Activated CD8-positive, alpha-beta memory T cell treated with anti-CD3 and anti-CD28 coated beads for 4 hours (primary cell): ENCODE measurements at places on chromosomes 2 and 18.

- DNase-seq, result no peak
Observed at GRCh38 chr2:122980671-122981070, 1044.4 kb upstream of the CNTNAP5 start.

GRCh38 chr2:80591233-80591632, 286.7 kb upstream of the LRRTM1 start:
- DNase-seq, result no peak

GRCh38 chr2:40210344-40210967, 241.4 kb downstream of the SLC8A1 start:
- no peak for DNase-seq

DNA sequence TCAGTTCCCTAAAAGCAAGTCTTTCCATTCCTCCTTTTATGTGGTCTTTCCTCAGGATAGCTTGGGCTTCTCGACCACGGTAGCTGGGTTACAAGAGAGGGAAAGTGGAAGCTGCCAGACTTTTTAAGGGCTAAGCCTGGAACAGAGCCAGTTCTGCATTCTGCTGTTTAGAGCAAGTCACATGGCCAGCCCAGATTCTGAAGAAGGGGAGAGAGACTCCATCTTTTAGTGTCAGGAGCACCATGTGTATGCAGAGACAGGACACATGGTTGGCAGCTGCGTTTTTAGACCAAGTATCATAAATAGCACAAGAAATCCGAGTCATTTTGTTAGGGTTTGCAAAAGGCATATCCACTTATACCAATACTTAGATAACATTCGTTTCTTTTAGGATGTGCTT, 4.7 kb downstream of the HMSD start:
- DNase-seq, result no peak

DNA sequence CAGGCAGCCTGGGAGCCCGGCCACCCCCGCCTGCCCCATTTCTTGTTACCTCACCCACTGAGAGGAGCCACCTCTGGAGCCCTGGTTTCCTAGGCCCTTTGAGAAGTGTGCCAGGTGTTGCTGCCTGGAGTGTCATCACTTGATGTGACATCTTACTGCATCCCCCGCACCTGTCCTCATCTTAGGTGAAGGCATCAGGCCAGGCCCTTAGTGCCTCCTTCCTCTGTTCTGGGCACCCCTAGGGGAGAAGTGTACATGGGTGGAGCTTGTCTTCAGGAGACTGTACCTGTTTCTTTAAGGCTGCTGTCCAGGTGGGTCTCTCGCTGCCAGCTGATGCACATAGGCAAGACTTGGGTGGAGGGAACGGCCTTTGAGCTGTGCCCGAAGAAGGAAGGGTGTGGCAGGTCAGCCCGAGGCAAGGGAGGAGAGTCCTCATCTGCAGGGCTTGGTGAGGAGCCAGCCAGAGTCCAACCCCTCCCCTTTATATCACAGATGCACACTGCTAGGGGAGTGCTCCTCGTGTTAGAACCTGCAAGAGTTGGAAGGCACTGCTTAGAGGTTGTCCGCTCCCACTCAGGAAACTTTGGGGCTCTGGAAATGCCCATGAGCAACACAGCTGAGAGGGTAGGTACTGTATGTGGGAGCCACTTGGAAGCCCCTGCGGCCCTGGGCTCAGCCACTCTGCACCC, 45.9 kb downstream of the NCK2 start:
- DNase-seq, result no peak

DNA sequence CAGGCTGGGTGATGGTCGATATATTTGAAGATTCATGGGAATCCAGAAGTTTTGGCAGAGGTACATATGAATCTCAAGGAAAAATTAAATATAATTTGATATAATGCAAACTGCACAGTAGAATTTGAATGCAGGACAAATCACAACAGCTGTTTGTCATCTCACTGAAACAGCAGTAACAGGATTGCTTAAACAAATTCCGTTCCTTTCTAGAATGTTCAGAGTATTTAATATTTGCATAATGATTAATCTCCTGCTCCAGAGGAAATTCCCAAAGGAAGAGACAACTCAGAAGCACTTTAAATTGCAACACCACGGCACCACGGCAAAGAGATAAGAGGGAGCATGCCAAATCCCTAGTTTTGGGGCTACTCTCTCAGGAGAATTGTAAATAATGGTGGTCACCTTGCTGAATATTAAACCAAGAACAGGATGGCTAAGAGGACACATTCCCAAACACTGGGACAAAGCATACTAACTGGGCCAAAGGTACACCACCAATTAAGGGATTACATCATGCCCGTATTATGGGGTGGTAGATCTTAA, 67.8 kb upstream of the MAP4K3 start:
- DNase-seq, result no peak

DNA sequence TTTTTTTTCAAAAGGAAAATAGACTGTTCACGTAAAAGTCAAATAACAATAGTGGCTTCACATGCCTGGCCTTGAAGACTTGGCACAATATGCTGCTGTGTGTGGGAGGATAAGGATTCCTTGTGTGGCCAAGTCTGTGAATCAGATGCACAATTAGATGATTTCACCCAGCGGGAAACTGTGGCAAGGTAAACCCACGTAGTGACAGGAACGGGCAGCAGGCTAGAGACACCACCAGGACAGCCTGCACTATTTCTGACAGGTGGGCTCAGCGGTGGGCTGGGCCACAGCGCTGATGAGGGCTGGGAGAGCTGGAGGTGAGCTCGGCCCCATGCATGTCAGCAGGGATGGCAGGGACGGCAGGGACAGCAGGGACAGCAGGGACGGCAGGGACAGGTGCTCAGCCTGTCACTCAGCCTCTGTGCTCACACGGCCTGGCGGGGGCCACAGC, 21.6 kb downstream of the SNORC start:
- no peak for DNase-seq

DNA sequence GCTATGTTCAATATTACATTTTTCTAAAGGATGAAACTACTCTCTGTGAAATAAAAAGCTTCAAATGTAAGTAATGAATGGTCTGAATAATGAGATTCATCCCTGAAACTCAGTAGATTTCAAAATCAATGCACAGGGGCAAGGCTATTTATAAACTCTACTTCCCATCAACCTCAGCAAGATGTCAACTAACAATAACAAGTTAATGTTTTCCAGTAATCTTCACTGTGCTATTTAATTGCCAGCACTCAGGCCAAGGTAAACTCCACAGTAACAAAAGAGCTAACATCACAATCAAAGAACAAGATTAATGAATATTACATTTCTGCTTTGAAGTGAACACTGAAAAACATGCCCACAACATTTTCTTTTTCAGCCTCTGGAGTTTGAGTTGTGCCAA, 144.3 kb upstream of the ZFP36L2 start:
- no peak for DNase-seq

GRCh38 chr2:30693821-30694281, 113.4 kb downstream of the CAPN13 start:
- no peak for DNase-seq

- no peak for DNase-seq
Observed at GRCh38 chr18:57975805-57976204, 68.2 kb upstream of the NEDD4L start.

- no peak for DNase-seq
Observed at GRCh38 chr2:85302121-85302520, 25.7 kb downstream of the TGOLN2 start.

DNA sequence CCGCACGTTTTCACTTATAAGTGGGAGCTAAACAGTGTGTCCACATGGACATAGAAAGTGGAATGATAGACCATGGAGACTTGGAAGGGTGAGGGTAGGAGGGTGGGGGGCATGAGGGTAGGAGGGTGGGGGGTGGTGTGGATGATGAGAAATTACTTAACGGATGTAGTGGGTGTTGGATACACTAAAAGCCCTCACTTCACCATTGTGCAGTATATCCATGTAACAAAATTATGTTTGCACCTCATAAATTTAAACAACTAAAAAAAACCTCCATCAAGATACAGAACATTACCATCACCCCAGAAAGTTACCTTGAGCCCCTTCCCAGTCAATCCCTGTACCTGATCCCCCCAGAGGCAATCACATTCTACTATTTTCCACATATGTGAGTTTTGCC, 26.2 kb downstream of the HK2 start:
- DNase-seq, result no peak
